ENCODE measurements at places on chromosomes 7 and 10.

GRCh38 chr7:155610633-155611193 lies 33.7 kb upstream of the RBM33 start:
- no peak for DNase-seq

DNA sequence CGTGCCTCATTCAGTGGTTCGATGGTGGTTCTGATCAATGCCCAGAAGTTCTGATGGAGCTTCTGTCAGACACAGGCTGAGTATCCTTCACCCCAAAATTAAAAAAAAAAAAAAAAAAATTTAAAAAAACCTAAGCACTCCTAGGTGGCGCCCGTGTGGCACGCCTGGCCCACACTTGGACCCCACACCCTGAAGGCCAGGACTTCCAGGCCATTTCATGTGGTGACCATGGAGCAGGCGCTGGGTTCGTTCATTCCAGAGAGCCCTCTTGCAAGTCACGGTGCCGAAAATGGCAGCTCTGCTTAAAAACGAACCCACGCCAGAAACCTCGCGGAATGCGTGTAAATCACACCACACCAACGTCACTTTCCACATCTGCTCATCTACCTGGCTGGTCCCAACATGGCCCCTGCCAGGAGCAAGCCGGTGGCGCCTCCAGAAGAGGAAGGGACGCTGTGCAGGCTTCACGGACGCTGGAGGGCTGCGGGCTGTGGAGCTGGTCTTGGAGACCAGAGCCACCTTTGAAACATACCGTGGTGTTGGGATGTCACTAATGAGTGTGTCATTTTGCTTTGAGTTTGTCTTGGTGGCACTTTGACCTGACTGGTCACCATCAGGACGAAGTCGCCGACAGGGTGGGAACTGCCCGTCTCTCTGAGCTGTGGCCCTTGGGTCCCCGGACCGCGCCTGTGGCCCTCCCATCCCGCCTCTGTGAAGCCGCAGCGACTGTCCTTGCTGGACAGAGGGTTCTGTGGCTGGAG lies 46.0 kb upstream of the PRKAR1B start:
- no peak for DNase-seq

DNA sequence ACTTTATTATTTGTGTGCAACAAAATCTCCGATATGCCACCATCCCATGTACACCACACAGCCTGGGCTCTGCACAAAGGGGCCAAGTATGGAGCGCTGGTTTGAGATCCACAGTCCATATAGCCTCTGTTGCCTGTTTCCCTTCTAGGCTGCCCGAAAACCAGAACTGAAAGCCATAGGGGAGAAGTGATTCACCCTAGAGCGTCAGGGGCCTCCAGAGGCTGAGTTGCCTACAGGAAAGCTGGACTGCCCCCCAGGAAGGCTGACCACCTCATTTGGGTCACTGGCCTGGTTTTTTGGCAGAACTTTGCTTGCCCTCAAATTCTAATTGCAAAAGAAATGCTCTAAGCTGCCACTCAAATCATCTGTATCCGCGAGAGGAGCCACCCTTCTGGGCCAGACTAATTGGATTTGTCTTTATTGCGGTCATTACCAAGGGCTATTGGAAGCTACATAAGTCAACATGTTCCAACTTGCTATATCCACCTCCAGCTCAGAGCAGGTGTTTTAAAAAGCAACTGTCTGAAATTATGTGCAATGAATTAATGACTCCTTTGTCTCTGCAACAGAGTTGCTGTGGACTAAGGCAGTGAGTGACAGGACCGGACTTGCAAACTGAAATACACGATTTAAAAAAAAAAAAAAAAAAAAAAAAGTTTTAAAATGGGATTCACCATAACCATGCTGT lies 28.3 kb upstream of the FRMD4A start:
- DNase-seq = no peak

DNA sequence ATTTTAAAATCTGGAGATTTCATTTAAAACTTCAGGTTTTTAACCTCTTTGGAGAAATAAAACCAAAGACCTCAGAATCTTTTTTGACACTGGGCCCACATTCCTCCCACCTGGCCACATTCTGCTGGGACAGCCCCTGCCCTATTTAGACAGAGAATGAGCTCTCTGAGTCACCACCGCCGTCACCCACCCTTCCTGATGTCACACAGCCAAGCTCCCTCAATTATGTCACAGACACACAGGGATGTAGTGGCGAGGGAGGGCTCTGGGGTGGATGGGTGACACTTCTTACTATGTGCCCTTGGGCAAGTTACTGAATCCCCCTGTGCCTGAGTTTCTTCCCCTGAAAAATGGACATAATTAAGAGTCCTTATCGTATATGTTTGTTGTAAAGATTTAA lies 162.6 kb downstream of the RAB11FIP2 start:
- no peak for DNase-seq

GRCh38 chr7:157271991-157272324 lies 64.8 kb upstream of the DNAJB6 start:
- peak; percentile 76 for DNase-seq

- no peak for DNase-seq
Measured at GRCh38 chr10:60801522-60801921, 23.2 kb downstream of the CDK1 start.
